ENCODE measurements at places on chromosomes 13 and 19.

DNA sequence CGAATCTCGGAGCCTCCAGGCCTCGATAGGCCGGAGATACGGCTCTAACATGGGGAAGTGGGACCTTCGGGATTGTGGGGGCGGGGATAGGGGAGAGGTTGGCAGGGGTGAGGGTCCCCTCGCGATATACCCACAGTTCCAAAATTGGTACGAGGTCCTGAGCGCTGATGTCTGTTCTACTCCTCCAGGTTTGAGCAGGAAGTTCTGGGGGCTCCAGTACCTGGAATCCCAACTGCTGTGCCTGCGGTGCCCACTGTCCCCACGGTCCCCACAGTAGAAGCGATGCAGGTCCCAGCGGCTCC is 447 bp downstream of the RBM42 start:
- no peak for DNase-seq

- DNase-seq: no peak
Observed at GRCh38 chr13:39486758-39487157, 116.2 kb downstream of the LHFPL6 start.

DNA sequence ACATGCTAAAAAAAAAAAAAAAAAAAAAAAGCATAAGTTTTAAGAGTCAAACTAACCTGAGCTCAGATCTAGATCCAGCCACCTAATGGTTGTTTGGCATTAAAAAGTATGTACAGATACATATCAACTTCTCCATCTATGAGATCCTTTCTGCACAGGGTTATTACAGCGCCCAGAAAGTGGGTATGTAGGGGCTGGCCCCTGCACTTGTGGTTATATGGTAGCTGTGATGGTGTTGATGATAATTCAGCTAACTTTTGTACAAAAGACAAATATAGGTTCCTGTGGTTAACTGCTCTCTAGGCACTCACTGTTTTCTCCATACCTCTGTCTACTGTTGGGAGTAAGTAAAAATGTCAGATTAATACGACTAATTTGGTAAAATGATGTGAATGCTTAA is 81.7 kb downstream of the TNFRSF19 start:
- DNase-seq: no peak

- DNase-seq: no peak
Observed at GRCh38 chr13:23180711-23181110, at the start of gene SGCG. Gene SGCG, plus strand, starts transcription at chr13:23180979. Its CDS starts 22,716 bp downstream, at chr13:23203695.

DNA sequence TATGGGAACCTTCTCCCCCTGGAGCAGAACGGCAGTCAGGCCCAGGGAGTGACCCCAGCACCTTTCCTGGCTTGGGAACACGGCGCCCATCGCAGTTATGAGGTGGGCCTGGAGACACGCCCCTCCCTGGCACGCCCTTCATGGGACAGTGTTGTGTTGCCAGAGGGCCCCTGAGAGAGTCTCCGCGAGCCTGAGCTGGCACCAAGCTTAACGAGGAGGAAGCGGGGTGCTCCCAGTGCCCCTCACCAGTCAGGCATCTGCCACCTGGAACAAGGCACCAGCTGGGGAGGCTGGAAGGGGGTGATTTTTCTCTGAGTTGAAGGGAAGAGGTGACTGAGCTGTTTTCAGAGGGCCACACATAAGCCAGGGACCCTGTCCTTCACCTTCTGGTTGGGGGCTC is 180.6 kb downstream of the KDM4B start:
- no peak for DNase-seq

DNA sequence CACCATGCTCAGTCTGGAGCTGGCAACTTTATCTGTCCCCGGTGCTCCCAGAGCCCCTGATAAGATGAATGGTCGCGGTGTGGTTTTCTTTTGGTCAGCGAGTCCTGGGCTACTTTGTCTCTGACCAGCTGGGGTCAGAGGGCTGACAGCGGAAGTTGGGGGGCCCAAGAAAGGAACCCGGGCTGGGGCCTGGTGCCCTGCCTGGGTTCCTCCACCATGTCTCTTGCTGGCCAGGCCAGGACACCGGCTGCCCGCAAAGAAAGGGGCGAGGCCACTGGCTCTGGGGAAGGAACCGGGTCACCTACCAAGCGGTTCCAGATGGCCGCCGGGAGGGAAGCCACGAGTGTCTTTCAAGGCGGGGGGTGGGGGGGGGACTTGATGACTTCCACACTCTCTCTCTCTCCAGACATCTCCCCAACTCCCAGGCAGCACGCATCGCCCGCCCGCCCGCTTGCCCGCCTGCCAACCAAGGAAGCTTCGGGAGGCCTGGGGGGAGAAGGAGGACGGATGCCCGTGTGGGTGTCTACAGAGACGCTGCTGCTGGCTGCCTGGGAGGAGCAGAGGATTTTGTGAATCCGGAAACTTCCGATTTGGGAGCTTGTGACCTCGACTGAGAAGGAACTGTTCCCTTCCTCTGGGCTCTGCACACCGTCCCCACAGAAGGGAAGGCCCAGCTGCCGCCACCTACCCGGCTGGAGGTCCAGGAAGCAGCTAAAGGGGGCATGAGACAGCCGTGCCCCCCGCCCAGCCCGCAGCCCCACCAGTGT is 1.1 kb downstream of the PIP5K1C start:
- DNase-seq: no peak

DNA sequence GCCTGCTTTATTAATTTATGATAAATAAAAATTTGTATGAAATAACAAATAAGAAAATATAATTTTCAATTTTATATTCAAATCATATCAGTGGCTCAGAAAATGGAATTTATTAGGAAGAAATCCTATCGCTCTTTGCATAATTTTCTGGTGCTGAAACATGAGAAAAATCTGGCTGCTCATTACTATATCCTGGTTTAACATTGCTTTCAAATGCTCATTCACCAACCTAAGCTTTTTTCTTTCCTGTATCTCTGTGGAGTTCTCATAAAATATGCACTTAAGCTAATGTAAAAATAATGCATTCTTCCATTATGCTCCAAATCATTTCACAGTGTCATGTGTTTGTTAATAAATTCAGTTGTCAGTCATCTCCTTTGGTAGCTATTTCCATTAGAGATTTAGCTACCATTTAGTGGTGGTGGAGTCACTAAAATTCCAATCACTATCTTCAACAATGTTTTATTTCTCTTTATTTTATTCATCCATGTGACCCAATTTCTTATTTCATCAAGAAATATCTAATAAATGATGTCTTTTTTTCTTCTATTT is 498.0 kb downstream of the DCT start:
- DNase-seq: no peak

- no peak for DNase-seq
Observed at GRCh38 chr13:79403113-79403512, 2.9 kb downstream of the RBM26 start.

DNA sequence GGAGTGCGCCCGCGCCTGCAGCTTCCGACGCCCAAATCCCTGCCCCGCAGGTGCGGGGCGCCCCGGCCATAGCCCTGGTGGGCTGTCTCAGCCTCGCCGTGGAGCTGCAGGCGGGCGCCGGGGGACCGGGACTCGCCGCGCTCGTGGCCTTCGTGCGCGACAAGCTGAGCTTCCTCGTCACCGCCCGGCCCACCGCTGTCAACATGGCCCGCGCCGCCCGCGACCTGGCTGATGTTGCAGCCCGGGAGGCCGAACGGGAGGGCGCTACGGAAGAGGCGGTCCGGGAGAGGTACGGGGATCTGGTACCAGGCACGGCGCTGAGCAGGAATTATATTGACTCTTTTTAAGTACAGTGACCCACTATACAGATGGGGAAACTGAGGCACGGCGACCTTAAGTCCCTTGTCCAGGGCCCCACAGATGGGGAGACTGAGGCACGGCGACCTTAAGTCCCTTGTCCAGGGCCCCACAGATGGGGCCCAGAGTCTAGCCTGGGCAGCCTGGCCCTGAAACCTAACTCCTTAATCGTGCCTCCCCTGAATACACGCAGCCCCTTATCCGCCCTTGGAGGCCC is 586 bp downstream of the MRI1 start:
- no peak for DNase-seq

DNA sequence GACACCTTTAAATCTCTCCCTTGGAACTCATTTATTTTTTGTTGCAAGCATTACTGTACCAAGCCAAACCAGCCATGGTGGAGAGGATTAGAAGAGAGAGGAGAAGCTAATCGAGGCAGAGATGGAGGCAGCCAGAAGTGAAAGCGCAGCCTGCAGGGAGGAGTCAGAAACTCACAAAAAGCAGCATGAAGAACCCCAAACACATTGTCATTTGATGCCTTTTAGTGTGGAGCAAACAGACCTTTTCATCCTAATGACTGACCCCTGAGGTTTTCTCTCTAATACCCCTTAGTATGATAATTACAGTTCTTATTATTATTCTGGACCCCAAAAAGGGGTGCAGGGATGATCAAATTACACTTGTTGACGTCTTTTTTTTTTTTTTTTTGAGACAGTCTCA is 62.5 kb downstream of the TNFRSF19 start:
- no peak for DNase-seq

GRCh38 chr13:65872448-65872847 is 1357.7 kb downstream of the PCDH9 start:
- DNase-seq: no peak

- DNase-seq: peak; percentile 39
Observed at GRCh38 chr19:28466107-28467045, 746.6 kb downstream of the UQCRFS1 start.

DNA sequence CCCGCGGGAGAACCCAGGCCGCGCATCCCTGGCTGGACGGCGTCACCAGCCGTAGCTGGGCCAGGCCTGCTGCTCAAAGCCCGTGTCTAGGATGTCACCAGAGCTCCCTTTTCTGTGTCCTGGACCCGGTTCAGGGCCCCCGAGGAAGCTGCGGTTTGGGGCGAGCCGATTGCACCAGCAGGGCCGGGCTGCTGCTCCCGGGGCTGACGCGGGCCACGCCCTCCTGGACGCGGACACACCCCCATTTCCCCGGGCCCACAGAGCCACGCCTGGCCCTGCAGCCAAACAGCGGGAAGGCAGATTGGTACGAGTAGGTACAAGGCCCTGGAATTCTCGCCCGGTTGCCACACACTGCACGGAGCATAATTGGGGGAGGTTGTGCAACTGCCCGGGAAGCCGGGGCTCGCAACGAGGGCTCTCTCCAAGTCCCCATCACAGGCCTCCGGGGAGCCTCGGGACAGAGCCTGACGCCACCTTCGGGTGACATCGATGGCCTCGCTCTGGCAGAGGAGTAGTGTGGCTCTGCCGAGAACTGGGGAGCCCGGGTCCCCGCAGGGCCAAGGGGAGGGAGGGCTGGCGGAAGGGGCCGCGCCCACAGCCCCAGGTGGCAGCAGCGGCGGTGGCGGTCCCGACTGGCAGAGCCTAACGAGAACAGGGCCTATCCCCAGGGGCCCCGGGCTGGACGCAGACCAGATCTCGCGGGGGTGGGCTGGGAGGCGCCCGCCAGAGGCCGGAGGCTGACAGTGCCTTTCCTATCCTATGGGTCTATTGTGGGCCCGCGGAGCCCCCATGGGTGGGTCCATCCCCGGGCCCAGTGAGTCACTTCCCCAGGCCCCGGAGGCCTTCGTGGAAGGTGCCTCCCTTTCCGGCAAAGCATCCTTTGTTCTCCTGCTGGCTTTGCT is 23.5 kb downstream of the KCTD15 start:
- DNase-seq: peak; percentile 28

DNA sequence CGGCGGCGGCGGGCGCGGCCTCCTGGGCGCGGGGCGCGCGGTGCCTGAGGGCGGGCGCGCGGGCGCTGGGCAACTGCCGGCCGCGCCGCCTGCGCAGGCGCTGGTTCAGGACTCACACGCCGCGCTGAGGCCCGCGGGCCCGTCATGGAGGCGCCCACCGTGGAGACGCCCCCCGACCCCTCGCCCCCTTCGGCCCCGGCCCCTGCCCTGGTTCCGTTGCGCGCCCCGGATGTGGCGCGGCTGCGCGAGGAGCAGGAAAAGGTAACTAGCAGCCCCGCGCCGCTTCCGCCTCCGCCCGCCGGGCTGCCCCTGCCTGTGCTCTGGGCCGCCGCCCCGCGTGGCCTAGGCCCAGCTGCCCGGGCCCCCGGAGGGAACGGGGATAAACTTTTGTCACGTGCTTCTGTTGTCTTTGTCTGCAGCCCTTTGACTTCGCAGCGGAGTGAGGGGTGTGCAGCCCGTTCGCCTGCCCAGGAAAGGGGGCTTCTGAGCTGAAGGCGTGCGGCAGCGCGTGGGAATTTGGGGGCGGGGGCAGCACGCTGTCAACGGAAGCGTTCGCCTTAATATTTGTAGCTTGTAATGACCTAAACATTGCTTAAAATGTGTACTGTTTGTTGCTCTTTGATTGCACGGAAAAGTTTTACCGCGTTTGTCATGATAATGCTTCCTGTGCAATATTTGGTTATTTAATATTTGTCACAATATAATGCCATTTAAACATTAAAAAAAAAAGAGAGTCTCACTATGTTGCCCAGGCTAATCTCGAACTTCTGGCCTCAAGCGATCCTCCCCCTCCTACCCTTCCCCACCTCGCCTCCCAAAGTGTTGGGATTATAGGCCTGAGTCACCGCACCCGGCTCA is 594 bp downstream of the URI1 start:
- peak; percentile 86 for DNase-seq

GRCh38 chr19:51479531-51480331 is 1.4 kb downstream of the CEACAM18 start:
- DNase-seq: no peak

- DNase-seq: no peak
Observed at GRCh38 chr13:108437496-108437895, 168.0 kb downstream of the TNFSF13B start.

- peak; percentile 87 for DNase-seq
Observed at GRCh38 chr19:40305403-40305802, 20.3 kb upstream of the AKT2 start.

GRCh38 chr13:41960211-41960636 is 685 bp downstream of the VWA8 start:
- no peak for DNase-seq

DNA sequence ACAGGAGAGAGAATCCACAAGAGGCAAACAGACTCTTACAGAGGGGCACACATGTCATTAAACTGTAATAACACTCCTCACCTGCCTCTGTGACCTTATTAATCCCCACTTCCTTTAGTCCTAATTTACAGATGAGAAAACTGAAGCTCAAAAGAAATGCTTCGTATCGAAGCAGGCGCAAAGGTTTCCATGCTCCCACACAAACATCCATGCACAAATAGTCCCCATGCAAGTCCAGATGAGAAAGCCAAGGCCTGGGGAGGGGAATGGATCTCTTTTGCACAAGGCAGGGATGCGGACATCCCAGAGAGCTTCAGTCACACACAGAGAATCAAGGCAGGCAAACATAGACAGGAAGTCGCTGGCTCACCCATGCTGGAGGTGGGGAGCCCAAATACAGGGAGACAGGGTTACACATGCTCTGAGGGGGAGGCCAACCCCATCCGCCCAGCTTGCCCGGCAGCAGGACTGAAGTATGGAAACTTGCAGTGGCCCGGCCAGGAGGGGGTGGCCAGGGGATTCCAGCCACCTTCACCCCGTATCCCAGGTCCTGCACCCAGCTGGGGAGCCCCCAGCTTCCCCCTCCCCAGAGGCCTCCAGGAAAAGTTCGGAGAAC is 468 bp downstream of the S1PR5 start:
- no peak for DNase-seq

All from NCI-H526 (cell line).